ENCODE measurements at places on chromosomes 7 and 10.

DNA sequence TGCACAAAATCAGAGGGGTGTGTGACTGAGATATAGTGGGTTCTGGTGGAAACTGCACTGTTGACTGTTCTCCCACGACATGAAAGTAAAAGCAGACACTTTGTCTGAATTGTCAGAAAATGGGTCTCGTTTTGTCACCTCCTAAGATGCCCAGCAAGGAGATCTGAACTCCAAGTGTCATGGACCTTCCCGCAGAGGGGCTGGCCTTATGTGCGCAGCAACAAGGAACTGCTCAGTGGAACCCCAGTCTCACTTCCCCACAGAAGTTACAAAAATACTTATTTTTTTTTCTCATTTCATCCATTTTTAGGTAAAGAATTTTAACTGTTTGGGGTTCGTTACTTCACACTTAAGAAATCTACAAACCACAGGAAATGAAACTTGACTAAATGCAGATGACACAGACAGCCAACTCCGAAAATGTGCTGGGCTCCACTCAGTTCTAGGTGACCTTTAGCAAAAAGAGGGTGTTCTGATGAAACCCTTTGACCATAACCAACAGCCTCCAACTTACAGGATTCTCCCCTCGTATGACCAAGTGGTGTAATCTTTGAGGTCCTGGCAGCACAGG lies 115.0 kb downstream of the FAM107B start:
- H3K4me3 ChIP-seq: no peak overlapping the region
- H3K27ac ChIP-seq: no peak overlapping the region
- DNase-seq: no peak
- no peaks in the 10 kb centered on the region for H3K36me3 ChIP-seq

DNA sequence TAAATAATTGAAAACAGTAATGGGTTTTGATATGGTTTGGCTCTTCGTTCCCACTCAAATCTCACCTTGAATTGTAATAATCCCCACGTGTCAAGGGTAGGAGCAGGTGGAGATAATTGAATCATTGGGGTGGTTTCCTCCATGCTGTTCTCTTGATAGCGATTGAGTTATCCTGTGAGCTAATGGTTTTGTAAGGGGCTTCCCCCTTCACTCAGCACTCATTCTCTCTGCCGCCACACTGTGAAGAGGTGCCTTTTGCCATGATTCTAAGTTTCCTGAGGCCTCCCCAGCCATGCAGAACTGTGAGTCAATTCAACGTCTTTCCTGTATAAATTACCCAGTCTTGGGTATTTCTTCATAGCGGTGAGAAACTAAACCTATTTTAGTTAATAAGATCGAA lies 551.7 kb upstream of the POT1 start:
- H3K36me3 ChIP-seq: no peaks in the 10 kb centered on the region
- H3K4me1 ChIP-seq: no peaks in the 10 kb centered on the region
- H3K4me3 ChIP-seq: no peak overlapping the region
- H3K27me3 ChIP-seq: no peaks in the 10 kb centered on the region
- no peak overlapping the region for H3K27ac ChIP-seq
- no peak for DNase-seq

GRCh38 chr10:60679388-60679990 lies 98.8 kb upstream of the CDK1 start:
- no peaks in the 10 kb centered on the region for H3K27me3 ChIP-seq
- H3K4me1 ChIP-seq: no peaks in the 10 kb centered on the region
- H3K27ac ChIP-seq: no peak overlapping the region
- H3K36me3 ChIP-seq: no peaks in the 10 kb centered on the region
- DNase-seq: no peak

GRCh38 chr7:26166684-26167266 lies 14.8 kb downstream of the NFE2L3 start:
- H3K27me3 ChIP-seq: no peaks in the 10 kb centered on the region
- DNase-seq: no peak
- H3K4me3 ChIP-seq: no peak overlapping the region
- no peaks in the 10 kb centered on the region for H3K4me1 ChIP-seq
- peaks cover 13% of the 10 kb centered on the region for H3K36me3 ChIP-seq
- H3K27ac ChIP-seq: no peak overlapping the region

DNA sequence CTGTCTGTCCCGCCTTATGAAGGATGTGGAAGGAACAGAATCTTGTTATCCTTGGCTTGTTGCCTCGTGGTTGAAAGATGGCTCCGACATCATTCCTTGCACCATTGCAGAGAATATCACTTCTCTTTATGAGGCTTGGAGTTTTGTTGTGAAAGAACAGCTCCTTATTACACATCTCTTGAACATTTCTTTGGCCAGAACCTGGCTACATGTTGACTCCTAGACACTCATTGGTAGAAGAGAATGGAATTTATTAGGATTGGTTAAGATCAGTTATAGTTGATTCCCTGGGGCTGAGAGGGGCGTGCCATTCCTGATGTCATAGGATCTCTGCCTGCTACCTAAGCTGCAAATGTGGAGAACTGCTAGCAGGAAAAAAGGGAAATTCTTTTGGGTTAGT lies 180.5 kb upstream of the CTBP2 start:
- no peaks in the 10 kb centered on the region for H3K4me1 ChIP-seq
- H3K4me3 ChIP-seq: no peak overlapping the region
- H3K36me3 ChIP-seq: no peaks in the 10 kb centered on the region
- DNase-seq: no peak
- no peaks in the 10 kb centered on the region for H3K27me3 ChIP-seq
- H3K27ac ChIP-seq: no peak overlapping the region
